Uterus (tissue), 4 donors: ENCODE measurements at places on chromosomes 2 and 18. TPM values are rescaled to one million over a fixed set of nuclear protein-coding genes. Genes with fewer than 3 reads are reported as not detected.

DNA sequence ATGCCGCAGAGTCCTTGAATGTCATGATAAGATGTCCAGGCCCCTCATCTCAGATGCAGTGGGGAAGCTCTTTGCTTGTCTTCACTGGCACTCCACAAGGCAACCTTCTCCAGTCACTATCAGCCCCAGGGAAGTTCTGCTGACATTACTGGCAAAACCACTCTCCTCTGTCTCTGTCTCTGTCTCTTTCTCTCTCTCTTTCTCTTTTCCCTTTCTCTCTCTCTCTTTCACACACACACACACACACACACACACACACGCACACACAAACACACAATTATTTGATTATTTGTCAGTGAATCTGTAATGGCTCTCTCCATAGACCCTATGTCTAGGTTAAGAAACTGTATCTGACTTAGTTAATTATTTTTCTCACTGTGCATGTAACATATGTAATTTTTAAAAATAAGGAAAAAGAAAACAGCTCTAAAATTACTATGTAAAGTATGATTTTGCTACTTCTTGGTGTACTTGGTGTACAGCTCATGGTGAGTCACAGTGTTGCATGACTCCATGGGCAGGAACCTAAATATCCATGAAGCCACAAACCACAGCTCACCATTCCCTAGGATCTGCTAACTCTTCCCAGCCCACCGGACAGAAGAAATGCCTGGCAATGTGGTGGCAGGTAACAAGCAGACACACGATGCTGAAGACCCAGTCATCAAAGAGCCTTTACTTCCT is 594.9 kb upstream of the ID2 start:
- DNase-seq = no peak

GRCh38 chr2:64404743-64405142 is 49.2 kb upstream of the LGALSL start:
- DNase-seq = peak; percentile 48

DNA sequence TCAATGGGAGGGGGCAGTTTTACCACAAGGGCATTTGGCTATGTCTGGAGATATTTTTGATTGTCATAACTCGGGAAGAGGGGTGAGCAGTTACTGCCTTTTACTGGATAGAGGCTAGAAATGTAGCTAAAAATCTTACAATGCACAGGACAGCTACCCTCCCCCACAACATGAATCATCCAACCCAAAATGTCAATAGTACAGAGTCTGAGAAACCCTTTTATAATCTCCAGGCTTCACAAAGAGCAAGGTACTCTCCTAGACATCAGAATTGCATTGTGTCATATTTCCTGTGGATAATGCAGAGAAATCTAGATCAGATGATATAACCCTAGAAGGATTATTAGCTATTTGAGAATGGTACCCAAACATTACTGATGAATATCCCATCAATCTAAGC is 277.1 kb upstream of the NRP2 start:
- DNase-seq = no peak

GRCh38 chr2:239162141-239162821 is 238.5 kb downstream of the HDAC4 start:
- DNase-seq = peak; percentile 11

DNA sequence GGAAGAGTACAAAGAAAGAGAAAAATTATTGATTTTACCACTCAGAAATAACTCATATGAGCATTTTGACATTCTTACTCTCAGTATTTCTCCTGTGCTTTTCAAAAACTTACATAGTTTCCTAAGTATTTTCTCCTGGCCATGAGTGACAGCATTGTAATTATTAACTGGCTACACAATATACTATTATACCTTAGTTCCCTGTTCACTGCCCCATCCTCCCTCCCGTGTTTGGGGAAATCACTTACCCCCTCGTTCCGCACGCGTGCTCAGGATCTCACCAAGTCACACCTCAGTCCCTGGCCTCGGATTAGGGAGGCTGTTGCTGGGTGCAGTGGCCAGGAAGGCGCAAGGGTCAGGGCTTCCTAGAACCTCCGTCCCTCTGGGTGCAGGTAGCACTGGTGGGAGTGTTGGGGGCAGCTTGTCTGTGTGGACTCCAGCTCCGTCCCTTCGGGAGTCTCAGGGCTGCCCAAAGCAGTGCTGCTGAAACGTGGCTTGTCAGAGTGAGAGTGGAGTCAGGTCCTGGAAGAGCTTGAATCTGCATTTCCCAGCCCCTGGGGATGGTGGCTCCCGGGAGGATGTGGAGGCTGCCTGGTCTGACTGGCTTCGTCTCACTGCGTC is 23.2 kb downstream of the ATG4B start:
- DNase-seq = no peak

The CNDP1 gene
- 0.90 TPM for total RNA-seq

The UGT1A3 gene
- total RNA-seq = not detected

The NEB gene
- total RNA-seq = 2.2 TPM

The MYO5B gene
- 0.34 TPM for total RNA-seq

The VWA3B gene
- total RNA-seq = 2.1 TPM
